ENCODE measurements at places on chromosomes 13 and 19.

- no peak for DNase-seq
Observed at GRCh38 chr13:40666933-40667621, 636 bp upstream of the FOXO1 start.

DNA sequence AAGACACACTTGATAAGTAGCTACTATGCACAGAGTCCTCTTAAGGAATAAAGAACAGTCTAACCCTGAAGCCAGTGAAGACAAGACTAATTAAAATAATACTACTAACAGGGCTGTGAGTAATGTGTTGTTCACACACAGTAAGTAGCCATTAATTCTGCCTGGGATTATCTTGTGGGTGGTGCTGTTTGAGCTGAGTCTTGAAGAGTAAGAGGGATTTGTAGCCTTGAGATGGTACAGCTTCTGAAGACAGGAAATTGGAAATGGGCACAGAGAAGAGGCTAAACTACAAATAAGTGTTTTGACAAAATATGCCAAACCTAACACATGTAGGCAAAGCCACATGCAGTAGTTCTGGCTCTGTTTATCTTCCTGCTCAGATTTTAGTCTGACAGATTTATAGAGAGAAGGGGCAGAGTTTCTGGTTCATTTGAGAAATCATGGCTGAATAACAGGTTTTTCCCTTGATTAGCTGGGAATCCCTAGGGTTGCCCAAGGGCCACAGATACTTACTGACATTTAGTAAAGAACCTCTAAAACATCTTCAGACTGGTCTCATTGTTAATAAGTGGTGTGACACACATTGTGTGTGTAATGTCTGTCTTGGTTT lies 38.0 kb downstream of the ITGBL1 start:
- no peak for DNase-seq

- no peak for DNase-seq
Observed at GRCh38 chr19:17950310-17951156, 16.4 kb upstream of the KCNN1 start.

- DNase-seq = no peak
Observed at GRCh38 chr19:47176071-47176626, 45.5 kb downstream of the SAE1 start.

DNA sequence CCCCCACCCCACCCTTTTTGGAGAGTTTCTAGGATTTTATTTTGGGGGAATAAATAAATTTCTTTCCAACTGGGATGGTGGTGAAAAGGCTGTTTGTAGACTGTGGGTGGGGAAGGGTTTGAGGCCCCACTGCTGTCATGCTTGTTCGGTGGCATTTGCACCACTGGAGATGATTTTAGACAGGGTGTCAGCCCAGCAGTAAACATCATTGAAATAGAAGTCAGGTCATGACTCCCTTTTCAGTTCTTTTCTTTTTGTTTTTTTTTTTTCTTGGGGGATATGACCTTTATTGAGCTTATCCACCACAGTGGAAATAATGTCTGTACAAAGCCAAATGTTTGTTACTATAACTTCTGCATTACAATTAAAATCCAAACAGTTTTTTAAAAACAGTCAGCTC lies 14.1 kb downstream of the UBAC2 start:
- no peak for DNase-seq

GRCh38 chr13:33204130-33204927 lies 81.2 kb downstream of the STARD13 start:
- no peak for DNase-seq

DNA sequence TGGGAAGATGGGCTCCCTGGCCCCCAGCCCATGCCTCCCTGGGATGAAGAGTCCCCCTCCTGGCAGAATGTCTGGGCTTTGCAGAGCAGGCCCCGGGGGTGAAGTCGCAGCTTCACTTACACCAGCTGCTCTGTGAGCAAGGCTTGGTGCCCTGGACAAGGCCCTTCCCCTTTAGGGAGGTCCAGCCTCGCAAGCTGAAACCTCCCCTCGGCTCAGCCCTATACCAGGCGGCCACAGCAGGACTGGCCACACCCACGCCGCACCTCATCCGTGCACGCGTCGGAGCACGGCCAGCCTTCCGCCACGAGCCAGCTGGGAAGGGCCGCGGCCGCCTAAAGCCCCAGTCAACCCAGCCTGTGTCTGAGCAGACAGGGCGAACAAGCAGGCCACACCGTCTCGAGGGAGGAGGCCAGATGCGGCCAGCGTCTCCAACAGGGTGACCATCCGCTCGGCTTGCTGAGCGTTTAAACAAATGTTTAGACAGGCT lies 83.2 kb upstream of the MCF2L start:
- DNase-seq = no peak

GRCh38 chr13:26680123-26680450 lies 80.5 kb downstream of the GPR12 start:
- no peak for DNase-seq

DNA sequence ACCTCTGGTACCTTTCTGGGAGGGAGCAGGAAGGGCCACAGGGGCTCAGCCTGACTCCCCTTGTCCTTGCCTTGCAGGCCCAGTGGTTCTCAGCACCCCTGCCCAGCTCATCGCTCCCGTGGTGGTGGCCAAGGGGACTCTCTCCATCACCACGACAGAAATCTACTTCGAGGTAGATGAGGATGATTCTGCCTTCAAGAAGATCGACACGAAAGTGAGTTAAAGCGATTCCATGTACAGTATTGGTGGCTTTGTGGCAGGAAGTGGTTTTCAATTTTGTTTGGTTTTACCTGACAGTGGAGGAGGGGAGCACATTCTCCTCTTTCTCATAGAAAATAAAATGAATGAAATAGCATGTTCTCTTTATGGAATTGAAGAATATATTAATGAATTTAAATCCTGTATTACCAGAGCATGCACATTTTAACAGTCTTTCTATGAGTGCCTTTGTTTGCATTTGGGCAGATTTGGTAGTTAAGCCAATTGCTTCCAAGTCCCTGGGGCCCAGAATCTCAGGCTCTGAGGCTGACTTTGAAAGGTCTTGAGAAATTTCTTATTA lies 4.1 kb downstream of the MAB21L1 start:
- DNase-seq = no peak

DNA sequence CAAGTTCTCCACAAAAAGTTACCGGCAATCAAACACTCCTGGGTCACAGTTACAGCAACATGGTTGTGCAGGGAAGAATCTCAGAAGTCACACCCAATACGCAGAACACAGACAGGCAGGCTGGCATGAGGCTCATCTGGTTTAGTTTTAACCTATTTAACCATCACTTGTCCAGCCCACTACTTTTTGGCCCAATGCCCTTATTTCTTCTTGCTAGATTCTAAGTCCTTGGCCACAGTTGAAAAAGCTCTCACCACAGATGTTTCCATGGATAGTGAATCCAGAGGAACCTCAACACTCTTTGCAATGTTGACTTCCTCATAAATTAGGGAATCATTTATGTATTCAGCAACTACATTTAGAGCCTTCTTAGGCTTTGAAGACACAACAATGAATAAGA lies 50.7 kb upstream of the FNDC3A start:
- DNase-seq = no peak

DNA sequence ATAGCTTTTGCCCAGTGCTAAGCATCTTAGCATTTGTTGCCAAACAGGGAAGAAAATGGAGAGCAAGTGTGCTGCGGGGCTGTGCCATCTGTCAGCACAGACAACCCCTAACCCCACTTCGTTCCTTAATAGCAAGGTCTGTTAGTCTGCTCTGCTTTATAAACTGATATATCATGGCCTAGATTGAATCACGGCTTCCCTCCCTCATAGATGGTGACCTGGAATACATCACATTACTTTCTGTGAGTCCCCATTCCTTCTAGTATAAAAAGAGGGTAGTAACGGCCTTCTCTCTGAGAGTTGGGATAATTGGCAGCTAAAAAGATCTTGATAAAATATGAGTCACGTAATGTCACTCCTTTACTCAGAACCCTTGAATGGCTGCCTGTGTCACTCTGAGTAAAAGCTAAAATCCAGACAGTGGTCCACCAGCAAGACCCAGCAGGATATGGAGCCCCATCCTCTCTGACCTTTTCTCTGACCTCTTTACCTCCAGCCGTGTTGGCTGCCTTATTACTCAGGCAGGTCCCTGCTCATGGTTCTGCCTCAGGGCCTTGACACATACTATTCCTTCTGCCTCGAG lies 151.7 kb downstream of the DLEU7 start:
- no peak for DNase-seq

Measured in NCI-H2081 treated with DMSO at 0.1 percent for 48 hours (cell line).